ENCODE measurements at places on chromosomes 11 and 22.

DNA sequence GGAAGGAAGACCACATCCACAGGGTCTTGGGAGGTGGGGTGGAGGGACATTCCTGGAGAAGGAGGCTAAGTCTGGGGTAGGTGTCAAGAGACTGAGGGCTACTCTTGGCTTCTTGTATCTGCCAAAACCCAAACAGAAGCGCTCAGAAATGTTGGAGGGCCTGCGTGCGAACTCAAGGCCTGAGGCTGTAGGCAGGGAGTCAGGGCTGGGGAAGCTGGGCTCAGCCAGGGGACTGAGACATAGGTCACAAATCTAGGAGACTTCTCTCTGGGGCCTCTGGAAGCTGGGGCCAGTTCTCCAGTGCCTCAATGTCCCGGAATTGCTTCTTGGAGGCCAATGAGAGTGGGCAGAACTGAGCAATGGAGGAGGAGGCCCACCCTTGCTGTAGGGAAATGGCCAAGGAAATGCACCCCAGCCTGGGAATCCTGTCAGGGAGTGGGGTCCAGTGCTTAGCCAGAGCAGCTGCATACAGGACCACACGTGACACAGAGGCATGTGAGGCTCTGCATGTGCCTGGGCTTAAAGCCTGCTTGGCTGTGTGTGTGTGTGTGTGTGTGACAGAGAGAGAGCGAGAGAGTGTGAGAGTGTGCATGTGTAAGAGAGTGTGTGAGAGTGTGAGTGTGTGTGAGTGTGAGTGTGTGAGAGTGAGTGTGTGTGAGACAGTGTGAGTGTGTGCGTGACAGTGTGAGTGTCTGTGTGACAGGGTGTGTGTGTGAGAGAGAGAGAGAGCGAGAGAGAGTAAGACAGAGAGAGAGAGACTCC, 141.3 kb downstream of the ST3GAL4 start:
- DNase-seq, result no peak

DNA sequence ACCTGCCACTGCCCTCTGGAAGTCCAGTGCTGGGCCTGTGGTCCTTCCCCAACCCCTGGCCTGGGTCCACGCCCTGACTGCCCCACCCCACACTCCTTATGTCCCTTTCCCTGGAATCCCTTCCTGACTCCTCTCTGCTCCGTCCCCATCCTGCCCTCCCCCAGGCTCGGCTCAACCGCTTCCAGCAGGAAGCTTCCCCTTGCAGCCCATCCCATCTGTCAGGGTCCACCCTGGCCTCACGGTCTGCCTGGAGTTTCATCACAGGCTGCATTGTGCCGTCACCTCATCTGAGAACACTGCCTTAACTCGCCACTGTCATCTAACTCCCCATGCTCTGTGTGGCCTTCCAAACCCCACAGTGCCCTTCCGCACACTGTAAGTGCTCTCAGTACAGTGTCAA, 64.3 kb downstream of the NAT10 start:
- no peak for DNase-seq

DNA sequence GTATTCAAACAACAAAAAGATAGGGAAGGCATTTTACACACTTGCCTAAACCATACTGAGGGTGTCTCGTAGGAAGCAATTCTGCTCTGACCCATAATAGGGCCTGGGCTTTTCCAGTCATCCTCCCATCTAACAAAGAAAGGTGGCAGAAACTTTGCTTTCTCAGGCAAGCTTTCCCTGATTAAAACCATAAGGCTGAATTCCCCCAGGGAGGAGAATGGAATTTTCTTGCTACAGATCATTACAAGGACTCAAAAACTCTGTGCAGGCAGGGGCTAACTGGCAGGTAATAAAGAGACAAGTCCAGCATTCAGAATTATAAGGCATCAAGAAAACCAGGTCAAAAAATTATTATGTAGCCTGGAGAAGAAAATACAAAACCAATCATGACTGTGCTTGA, 90.4 kb downstream of the RBFOX2 start:
- DNase-seq, result no peak

DNA sequence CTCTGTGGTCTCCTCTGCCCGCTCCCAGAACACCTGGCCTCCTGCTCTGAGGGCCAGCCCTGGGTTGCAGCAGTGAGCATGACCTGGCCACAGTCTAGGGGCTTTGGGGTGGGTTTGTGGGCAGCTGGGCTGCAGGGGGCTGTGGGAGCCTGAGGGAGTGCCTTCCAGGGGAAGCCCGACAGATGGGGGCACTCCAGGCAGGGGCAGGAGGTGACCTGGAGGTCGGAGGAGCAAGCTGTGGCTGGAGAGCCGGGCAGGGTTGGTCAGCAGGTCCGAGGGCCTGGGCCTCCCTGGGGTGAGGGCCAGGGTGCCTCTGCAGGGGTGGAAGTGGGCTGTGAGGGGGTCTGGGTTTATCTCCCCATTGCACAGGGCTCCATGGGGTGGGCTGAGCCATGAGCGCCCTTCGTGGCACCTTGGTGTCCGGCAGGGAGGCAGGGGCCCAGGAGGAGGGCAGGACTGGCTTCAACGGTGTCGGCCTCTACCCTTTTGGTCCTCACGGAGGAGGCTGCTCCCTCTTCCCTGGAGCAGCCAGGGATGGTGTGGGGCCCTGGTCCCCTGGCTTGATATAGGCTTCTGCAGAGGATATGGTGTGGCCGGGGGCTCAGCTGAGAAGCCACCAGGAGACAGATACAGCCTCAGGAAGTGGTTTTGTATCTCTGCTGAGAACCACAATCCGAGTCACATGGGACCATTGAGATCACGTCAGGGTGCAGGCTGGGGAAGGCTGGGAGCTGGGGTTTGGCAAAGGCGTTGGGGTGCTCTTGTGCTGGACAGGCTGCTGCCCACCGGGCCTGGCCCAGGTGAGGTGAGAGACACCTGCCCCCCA, 22.3 kb downstream of the KCNQ1 start:
- DNase-seq, result no peak

- DNase-seq, result no peak
Measured at GRCh38 chr11:66478729-66479393, 1.4 kb upstream of the DPP3 start.
